Neural crest cell (in vitro differentiated cells): ENCODE measurements at places on chromosomes 7 and 10. TPM values are rescaled to one million over a fixed set of nuclear protein-coding genes. Genes with fewer than 3 reads are reported as not detected.

DNA sequence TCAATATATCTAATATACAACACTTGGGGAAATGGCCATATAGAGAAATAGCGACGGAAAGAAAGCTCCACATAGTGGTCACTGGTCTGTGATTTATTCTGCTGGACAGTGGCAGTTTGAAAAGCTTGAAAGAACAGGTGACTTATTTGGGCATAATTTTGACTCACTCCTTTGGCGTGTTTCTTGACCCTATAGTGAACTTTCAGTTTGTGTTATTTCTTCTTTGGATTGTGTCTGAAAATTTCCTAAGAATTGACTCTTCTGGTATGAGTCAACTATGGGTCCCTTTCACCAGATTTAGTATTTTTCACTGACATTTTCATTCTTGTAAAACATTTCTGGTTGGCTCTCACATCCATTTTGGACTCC, 25.8 kb upstream of the IMMP2L start:
- H3K4me1 ChIP-seq = no peaks in the 10 kb centered on the region
- no peak overlapping the region for H3K4me3 ChIP-seq
- no peak overlapping the region for H3K27ac ChIP-seq

GRCh38 chr7:92421676-92422435, 25.4 kb upstream of the GATAD1 start:
- H3K36me3 ChIP-seq = no peaks in the 10 kb centered on the region
- no peak for DNase-seq
- H3K4me1 ChIP-seq = peaks cover 13% of the 10 kb centered on the region

GRCh38 chr7:51639661-51640334, 323.2 kb upstream of the COBL start:
- H3K36me3 ChIP-seq = no peaks in the 10 kb centered on the region
- no peaks in the 10 kb centered on the region for H3K27me3 ChIP-seq
- no peak overlapping the region for H3K4me3 ChIP-seq
- H3K4me1 ChIP-seq = peaks cover 23% of the 10 kb centered on the region
- H3K27ac ChIP-seq = no peak overlapping the region

- no peaks in the 10 kb centered on the region for H3K27me3 ChIP-seq
- H3K4me1 ChIP-seq = peaks cover 13% of the 10 kb centered on the region
- DNase-seq = no peak
- no peaks in the 10 kb centered on the region for H3K36me3 ChIP-seq
- no peak overlapping the region for H3K4me3 ChIP-seq
Observed at GRCh38 chr10:12334186-12334530, 15.2 kb upstream of the CAMK1D start.

- H3K36me3 ChIP-seq = no peaks in the 10 kb centered on the region
- H3K4me1 ChIP-seq = peaks cover 12% of the 10 kb centered on the region
- H3K27ac ChIP-seq = no peak overlapping the region
- no peak for DNase-seq
- H3K27me3 ChIP-seq = no peaks in the 10 kb centered on the region
- H3K4me3 ChIP-seq = no peak overlapping the region
Observed at GRCh38 chr7:25624833-25625232, 396.5 kb upstream of the NPVF start.

DNA sequence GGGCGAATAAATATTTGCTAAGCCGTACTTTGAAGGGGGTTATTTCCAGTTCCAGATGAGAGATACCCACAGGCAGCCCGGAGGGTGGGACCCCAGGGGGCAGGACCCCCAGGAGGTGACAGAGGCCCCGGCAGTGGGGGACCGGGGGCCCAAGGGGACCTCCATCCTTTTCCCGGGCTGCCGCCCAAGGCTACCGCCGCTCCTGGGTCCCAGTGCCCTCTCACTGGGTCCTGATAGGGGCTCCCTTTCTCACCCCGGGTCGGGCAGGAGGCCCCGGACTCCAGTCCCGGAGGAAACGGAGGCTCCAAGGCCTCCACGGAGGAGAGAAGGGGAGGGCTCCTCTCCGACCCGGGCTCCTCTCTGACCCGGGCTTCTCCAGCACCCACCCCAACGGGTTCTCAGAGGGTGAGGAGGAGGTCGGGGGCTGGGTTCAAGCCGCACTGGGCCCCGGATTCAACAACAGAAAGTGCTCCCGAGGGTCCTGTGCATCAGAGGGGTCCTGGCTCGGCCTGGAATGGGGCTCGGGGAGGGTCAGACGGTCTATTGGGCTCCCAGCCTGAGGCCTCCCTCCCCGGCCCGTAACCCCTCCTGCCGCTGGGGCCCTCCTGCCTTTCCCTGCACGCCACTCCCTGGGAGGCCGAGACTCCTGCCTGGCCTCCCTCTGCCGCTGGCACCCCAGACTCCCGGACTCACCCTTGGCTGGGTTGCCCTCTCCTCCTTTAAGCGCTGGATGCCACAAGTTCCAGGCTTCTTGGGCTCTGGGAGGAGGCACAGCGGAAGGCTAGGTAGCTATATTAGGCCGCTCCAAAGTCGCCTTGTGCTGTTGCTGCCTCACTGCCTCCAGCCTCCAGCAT, 62.5 kb downstream of the ZNF37A start:
- H3K4me3 ChIP-seq = no peak overlapping the region
- H3K36me3 ChIP-seq = peaks cover 3% of the 10 kb centered on the region
- H3K27ac ChIP-seq = no peak overlapping the region
- no peaks in the 10 kb centered on the region for H3K4me1 ChIP-seq
- no peaks in the 10 kb centered on the region for H3K27me3 ChIP-seq
- DNase-seq = no peak

- H3K4me1 ChIP-seq = peaks cover 21% of the 10 kb centered on the region
- H3K4me3 ChIP-seq = peak overlapping the region; percentile 64
- DNase-seq = peak; percentile 48
- no peaks in the 10 kb centered on the region for H3K27me3 ChIP-seq
Observed at GRCh38 chr10:102660888-102661657, 16.8 kb downstream of the TRIM8 start.

CYP2C19 gene
- total RNA-seq = not detected in 2 replicates

PTN gene
- total RNA-seq = 228 and 240 TPM in 2 replicates
